ENCODE measurements at places on chromosomes 4 and X. TPM values are rescaled to one million over a fixed set of nuclear protein-coding genes. Genes with fewer than 3 reads are reported as not detected.

Gene CCDC120
- total RNA-seq, result 10.2 TPM

Gene IRAK1
- 64.7 TPM for total RNA-seq

DNA sequence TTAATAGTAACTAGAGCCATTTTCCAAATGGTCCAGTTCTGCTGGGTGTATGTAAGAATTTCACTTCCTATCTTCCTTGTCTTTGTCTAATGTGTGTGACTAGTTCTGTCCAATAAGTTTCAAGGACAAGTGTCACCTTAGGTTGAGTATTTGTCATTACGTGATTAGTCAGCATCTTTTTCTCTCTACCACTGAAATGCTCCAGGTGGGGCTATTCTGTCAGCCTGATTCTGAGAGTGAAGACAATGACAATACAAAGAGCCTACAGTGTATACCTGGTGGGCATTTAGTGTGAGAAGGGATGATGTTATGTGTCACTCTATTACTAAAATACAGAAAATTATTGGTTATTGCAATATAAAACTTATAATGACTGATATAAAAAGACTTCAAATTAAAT, 876.3 kb downstream of the C4orf33 start:
- H3K36me3 ChIP-seq, result no peaks in the 10 kb centered on the region
- no peak for DNase-seq
- H3K27me3 ChIP-seq, result no peaks in the 10 kb centered on the region
- no peak overlapping the region for H3K4me3 ChIP-seq
- no peaks in the 10 kb centered on the region for H3K4me1 ChIP-seq

DNA sequence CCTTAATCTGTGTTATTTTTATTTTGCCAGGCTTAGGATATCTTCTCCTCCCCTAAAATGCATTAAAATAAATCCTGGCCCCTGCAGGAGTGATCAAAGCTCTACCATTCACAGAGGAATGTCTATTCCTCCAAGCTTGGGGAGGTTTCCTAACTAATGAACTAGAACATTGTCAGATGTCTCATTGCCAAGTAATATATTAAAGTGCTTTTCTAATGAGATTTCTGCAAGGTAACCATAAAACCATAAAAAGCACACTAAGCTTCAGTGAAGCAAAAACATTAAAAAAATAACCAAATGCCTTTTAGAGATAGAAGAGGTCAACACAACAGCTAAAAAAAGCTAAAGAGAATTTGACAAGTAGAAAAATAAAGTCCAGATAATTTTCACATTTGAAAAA, 34.8 kb downstream of the IGFBP7 start:
- H3K4me3 ChIP-seq, result no peak overlapping the region
- no peak for DNase-seq
- H3K36me3 ChIP-seq, result no peaks in the 10 kb centered on the region
- no peak overlapping the region for H3K27ac ChIP-seq

Data from CD4-positive, CD25-positive, alpha-beta regulatory T cell (primary cell).